GM18507 (cell line): ENCODE measurements at places on chromosomes 12 and 14.

- DNase-seq = no peak
These were observed 235.2 kb downstream of the CACNA1C start for GRCh38 chr12:2288001-2288400.

GRCh38 chr12:54658306-54659264 lies 10.4 kb upstream of the DCD start:
- peak; percentile 46 for DNase-seq

GRCh38 chr14:61492474-61492873 lies 171.1 kb downstream of the PRKCH start:
- no peak for DNase-seq

DNA sequence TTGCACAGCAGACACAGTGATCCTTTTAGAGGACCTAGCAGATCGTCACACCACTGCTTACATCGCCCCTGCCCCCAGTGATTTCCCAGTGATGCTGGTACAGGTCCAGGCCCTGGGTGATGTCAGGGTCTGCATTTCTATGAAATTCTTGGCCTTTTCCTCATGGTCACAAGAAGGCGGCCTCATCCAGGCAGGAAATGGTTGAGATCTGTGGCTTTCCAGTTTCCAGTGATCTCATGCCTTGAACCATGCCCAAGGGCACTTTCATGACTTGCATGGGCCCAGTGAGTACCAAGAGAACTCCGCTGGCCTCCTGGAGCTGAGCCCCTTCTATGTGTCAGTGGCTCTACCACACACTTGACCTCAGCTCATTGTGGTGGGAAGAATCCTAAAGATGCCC lies 41.9 kb upstream of the BDKRB2 start:
- no peak for DNase-seq

DNA sequence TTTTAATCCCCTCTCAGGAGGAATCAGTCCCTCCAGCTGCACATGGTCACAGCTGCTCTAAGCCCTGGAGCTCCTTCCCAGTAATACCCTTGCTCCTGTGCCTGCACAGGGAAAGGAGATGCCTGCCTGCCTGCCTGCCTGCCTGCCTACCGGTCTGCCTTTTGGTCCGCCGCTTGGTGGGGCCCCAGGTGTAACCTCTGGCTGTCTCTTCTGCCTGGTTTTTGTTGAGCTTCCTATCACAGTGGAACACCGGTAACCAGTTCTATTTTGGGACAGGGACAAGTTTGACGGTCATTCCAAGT lies 99.8 kb downstream of the DAD1 start:
- DNase-seq = no peak

- DNase-seq = no peak
These were observed 1.3 kb upstream of the NCOR2 start for GRCh38 chr12:124568431-124569374.

DNA sequence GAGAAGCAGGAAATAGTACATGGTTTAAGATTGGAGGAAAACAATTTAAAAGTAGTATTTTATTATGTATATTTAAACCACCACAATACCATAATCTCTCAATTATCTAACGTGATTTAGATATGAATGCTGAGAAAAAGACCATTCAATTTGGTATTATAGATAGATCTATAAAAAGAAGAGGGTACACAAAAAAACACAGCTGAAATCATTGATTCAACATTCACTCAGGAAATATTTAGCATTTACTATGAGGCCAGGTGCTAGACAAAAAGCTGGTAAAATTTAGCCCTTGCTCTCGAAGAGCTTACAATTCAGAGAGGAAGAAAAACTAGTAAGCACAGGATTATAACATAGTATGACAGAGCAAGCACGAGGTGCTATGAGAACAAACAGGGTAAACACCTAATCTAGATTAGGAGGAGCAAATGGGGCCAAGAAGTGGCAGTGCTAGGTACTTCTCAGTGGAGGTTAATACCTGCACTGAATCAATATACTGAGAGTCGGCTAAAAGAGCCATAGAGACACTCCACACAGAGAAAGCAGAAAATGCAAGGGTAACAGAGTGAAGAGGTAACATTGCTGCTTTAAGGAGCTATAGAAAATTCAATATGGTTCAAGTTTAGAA lies 27.6 kb downstream of the TRIP11 start:
- no peak for DNase-seq

GRCh38 chr12:58364389-58365086 lies 423.2 kb downstream of the ATP23 start:
- no peak for DNase-seq

DNA sequence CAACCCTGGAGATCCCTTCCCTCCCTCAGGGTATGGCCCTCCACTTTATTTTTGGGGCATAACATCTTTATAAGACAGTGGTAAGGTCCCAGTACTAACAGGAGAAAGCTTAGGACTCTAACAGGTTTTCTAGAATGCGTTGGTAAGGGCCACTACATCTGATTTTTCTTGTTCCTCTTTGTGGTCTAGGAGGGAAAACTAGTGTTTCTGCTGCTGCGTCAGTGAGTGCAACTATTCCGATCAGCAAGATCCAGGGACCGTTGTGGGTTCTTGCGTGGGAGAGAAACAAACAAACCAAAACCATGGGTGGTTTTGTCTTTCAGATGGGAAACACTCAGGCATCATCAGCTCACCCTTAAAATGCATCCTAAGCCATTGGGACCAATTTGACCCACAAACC lies 123.6 kb upstream of the SLC16A7 start:
- no peak for DNase-seq

GRCh38 chr12:3363608-3364007 lies 127.4 kb upstream of the PRMT8 start:
- no peak for DNase-seq

DNA sequence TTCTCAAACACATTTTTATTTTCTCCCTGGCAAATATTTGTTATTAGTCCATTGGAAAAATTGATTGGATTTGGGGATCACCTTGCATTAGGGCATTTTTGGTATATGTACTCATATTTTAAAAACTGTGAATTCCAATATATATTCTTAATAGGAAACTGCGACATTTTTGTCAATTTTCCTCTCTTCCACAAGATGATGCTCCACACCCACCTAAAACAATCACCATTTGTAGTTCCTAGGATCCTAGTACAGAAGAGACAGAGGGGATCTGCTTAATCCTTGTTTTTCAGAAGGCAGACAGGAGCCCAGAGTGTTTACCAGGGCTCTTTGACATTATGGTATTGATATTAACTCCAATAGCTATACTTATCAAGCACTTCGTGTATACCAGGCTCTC lies 22.8 kb upstream of the OASL start:
- DNase-seq = no peak

DNA sequence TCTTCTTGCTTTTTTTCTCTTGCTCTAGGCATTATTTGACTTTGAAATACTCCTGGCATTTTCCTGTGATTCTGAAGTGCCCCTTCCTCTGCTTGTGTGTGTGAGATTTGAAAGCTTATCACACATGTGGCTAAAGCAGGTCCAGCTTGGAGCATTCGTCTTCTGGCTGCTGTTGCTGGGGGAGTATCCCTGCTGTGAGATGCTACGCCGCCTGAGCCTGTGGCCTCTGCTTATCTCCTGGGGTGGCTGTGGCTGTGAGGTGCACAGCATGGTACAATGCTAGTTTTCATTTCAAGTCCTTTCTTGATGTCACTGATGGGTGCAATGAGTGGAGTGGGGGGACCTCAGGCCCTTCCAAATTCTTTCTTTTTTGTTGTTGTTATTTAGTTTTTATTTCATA lies 371.8 kb downstream of the ZFP36L1 start:
- DNase-seq = no peak

- no peak for DNase-seq
These were observed 156.5 kb upstream of the USP15 start for GRCh38 chr12:62103748-62104147.

DNA sequence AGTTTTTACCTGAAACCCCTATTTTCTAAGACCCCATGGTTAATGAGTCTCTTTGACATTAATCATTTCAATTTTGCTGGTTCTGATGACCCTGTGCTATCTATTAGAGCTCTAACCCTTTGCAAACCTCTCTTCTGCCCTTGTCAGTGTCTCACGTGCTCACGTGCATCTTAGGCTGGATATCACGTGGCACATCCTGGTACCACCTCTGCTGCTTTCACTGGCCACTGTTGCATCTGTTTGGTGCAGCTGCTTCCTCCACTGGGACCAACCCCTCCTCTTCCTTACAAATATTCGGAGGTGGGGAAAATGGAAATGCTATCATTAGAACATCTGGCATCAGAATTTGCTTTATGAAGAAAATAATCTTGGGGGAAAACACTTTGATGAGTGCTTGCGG lies 119.6 kb downstream of the CRADD start:
- DNase-seq = no peak

DNA sequence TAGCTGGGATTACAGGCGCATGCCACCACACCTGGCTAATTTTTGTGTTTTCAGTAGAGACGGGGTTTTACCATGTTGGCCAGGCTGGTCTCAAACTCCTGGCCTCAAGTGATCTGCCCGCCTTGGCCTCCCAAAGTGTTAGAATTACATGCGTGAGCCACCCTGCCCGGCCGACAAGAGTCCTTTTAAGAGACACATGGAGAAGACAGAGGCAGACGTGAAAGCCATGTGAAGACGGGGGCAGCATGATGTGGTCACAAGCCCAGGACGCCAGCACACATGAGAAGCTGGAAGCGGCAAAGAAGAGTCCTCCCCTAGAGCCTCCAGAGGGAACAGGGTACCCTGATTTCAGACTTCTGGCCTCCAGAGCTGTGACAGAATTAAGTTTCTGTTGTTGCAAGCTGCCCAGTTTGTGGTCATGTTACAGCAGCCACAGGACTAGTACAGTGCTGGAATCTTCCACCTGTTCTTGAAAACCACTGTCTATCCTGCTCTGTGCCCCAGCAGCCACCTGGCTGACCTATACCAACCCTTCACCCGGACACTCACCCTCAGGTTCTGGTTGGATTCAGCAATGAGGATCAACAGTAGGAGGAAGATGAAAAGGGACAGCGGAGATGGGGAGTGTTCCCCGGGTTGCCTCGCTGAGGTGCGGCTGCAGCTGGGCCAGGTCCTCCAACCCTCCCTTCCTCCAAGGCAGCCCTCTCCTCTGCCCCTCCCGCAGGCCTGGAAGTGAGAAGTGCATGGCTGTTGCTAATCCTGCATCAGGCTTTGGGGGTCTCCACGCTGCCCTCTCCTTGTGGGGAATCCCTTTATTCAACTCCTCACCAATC lies 16.9 kb downstream of the VPS37B start:
- no peak for DNase-seq

DNA sequence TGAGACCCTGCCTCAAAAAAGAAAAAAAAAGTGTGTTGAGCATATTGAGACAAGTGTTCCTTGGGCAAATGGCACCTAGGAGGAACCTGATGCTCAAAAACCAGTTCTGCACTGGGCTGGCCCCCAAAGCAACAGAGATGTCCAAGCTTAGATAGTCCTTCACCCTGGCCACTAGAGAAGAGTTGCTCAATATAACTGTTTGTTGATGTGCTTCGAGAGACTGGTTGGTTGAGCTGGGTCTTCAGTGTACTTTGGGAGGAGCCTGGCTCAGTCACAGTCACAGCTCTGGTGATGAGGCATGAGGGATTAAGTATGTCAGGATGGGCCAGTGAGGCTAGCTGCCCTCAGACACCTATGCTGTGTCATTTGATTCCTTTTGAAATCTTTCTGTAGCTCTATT lies 38.0 kb downstream of the SLC2A14 start:
- no peak for DNase-seq

GRCh38 chr14:71582705-71583104 lies 349.5 kb upstream of the RGS6 start:
- DNase-seq = no peak

GRCh38 chr12:6620137-6620884 lies 13.1 kb upstream of the CHD4 start:
- no peak for DNase-seq

DNA sequence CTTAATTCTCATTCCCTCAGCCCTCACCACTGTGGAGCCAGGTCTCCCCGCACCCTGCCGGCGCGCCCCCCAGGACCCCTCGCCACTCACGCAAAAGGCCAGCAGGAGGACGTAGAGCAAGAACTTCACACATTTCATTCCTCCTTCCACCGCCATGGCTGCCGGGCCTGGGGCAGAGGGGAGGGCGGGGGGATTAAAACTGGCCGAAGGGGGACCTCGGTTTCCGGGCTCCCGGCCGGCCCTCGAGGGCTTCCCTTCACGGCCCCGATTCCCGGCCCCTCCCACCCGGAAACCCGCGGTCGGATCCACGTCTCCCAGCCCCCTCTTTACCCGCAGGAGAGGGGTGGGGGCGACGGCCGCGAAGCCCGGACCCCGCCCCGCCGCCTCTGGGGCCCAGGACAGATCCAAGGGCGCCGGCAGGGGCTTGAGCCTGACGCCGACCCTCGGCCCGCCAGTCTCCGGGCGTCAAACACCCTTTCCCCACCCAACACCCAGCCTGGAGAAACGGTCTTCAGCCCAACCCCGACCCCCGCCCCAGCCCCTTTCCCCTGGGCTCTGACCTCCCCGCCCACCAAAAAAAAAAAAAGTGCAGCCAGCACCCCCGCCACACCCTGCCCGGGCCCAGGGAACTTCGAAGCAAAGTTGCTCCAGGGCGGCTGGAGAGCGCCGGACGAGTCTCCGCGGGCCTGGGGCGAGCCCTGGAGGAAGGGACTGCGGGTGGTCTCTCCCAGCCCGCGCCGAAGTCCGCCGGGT lies 447 bp downstream of the CD63 start:
- DNase-seq = no peak

DNA sequence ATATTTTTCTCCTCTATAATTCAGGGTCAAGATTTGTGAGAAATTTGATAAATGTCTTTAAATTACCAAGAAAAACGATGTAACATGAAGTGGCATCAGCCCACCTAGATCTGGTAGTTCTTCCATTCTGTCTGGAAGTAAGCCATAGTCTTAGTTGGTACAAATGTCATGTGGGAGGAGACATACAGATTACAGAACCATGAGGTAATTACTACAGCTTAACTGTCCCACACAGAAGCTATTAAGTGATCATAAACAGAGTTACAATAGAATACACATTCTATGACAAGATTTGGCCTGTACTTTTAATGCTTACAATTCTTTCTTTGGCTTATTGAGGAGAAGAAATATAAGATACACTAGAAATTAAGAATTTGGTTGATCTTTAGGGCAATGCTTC lies 13.7 kb upstream of the SIX1 start:
- DNase-seq = no peak

DNA sequence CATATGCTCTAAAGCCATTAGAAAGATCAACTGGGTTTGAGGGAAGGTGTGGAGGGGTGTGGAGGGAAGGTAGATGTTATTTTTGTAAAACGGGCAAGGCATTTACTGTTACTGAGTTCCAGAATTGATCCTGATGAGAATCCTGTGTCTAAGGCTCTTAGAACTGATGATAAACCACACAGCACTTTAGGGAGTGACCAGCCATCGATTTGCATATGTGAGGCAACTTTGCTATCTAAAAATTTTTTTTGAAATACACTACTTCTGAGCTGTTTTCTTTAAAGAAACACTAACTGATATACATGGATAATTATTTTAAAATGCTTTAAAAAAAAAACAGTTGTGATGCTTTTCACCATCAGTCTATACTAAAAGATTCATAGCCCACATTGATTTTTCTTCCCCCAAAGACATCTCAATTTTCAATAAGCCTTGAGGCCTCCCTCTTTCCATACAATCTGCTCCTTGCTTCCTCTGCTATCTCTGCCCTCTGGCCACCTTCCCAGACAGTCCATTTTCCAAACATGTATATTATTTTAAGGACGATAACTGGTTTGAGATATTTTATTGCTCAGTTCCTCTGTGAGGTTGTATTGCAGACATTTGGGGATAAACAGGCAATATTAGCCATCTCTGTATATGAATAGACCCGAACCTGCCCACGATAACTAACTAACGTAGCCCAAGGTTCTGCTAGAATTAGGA lies 265.9 kb downstream of the EFCAB11 start:
- DNase-seq = no peak
